ENCODE measurements at places on chromosomes 6 and 20.

GRCh38 chr6:152119831-152120230 lies 312.3 kb downstream of the ESR1 start:
- no peak for DNase-seq

- no peak for DNase-seq
Observed at GRCh38 chr20:41540459-41540858, 77.7 kb downstream of the CHD6 start.

DNA sequence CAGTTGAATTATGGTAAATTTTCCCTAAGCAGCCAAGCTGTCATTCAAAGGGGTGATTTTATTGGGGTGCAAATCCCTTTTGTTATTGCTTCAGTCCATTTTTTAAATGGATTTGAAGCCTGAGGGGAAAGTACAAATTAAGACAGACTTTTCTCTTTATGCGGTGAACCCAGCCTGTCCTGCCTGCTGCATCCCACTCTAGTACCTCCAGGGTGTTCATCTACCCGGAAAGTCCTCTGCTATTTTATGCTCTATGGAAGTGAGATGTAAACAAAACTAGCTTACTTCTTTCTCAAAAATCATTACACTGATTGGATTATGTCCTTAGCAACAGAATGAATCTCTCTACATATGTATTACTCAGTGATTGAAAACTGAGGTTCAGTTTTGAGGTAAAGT lies 1088.9 kb upstream of the CITED2 start:
- DNase-seq: no peak

GRCh38 chr20:60794674-60795073 lies 457.4 kb upstream of the CDH4 start:
- no peak for DNase-seq

GRCh38 chr6:137928286-137928685 lies 61.2 kb downstream of the TNFAIP3 start:
- DNase-seq: no peak

DNA sequence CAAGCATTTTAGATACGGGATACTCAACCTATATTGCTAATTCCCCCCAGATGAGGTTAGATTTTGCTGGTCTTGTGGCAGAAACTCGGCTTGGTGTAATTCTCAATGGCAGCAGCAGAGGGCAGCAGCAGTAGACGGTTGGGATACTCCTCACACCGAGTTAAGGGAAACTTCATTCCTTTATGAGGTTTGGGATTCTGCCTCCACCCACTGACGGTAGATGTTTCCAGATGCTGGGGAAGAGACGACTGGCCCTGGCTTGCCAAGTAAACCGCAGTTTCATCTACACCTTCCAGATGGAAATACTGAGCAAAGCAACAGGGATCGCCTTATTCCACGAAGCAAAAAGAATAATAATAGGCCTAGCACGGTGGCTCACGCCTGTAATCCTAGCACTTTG lies 8.2 kb upstream of the TBC1D7 start:
- DNase-seq: peak; percentile 90

GRCh38 chr6:87544474-87544735 lies 45.4 kb downstream of the RARS2 start:
- no peak for DNase-seq

- no peak for DNase-seq
Observed at GRCh38 chr6:38782616-38783015, 67.5 kb downstream of the DNAH8 start.

GRCh38 chr6:88890860-88891845 lies 72.3 kb downstream of the RNGTT start:
- DNase-seq: no peak

DNA sequence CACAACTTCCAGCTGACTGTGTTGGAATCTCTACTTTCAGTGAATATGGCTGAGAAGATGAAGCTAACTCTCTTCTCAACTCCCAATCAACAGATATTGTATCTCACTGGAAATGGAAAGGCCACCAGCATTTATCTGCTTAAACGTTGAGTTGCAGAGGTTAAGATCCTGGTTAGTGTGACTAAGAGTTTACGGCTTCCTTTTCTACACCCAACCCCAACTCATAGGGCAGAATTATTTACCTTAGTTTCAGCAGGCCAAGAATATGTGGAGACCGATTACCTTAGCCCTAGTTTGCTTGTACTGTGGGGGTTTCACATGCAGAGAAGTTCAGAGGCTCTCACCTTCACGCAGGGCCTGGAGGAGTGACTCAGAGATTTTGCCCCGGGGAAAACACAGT lies 1026.6 kb downstream of the EYS start:
- no peak for DNase-seq

DNA sequence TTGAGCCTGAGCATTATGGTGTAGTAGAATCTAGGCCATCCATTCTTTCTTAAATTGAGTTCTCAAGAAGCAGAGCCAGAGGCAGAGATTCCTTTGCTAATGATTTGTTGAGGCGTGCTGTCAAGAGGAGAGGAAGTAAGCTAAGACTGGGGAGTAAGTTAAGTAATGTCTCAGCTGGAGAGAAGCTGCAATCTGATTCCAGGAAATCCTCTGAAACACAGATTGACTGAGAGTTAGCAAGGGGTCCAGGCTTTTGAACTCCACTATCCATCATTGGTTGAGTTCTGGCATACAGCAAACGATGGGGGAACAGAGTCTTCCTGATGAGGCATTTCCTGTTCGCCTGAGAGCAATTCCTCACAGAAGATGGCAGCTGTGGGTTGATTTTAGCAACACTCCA lies 207.4 kb upstream of the RAB32 start:
- no peak for DNase-seq

DNA sequence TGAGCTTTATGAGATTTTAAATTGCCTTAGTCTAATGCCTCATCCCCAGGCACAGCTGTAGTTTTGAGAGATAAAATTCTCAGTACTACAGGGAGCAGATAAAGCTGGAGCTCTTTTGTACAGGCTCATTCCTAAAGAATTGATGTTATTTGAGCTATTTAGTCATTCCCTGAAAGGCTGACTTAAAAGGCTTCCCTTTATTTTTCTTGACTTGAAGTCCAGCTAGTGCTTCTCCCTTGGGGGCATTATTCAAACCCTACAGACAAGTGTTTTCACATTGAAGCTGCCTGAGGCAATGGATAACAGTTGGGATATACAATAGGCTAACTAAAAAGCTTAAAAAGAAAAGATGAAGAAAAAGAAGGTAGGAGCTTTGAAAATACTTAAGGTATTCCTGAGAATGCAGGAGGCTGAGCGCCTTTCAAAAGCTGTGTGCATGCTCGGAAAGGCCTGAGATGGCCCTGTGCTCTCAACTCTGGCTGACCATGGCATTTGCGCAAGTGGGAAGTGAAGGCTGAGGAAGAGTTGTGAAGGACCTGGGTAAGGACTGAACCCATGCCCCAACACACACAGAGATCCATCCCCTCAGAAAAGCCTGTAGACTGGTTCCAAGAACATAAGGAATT lies 315.1 kb downstream of the SMOC2 start:
- DNase-seq: no peak

DNA sequence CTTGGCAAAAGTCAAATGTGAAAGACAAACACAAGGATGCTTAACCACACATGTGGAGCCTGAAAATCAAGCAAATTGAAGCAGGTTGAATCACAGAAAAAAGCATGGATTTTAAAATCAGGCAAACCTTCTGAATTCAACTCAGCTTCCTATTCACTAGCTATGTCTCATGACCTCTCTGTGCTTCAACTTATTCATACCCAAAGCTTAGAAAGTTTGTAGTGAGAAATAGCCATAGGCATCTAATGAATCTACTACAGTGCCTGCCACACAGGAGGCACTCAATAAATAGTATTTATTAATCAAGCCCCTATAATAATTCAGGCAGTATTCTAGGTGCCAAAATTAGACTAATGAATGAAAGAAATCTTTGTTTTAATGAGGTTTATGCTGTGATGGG lies 112.2 kb upstream of the TNFAIP3 start:
- DNase-seq: no peak

GRCh38 chr6:162373192-162373591 lies 354.4 kb downstream of the PRKN start:
- DNase-seq: no peak

DNA sequence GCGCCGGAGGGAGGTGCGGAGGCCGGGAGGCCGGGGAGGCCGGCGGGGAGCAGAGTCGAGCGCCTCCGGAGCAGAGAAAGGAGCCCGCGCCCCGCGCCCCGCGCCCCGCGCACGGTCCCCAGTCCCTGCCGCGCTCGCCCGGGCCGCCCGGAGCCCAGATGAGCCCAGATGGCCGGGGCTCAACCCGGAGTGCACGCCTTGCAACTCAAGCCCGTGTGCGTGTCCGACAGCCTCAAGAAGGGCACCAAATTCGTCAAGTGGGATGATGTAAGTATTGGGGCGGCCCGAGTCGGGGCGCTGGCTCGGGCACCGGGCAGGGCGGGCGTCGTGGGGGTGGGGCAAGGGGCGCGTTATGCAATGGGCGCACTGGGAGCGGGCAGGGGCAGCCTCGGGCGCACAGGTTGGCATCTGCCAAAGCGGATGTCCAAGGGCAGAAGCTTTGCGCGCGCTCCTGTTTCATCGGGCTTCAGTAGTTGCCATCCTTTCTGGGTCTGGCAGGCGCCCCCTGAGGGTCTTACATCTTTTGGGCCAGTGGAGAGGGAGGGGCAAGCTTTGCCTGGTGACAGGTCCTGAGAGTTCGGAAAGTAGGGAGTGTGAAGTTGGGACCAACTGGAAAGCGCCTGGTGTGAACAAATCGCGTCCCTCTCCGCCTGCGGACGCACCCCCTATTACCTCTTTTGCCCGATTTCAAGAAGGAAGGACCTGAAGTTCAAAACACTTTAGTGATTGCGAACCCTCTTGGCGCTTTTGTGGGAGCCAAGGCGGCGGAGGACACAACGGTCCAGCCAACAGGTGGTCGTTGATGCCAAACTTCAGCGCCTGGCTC lies 631 bp downstream of the PLCB1 start:
- peak; percentile 65 for DNase-seq

GRCh38 chr20:3084283-3084985 lies at the start of gene AVP:
Gene AVP, minus strand, starts transcription at chr20:3084724. Its CDS starts 50 bp downstream, at chr20:3084674.
- no peak for DNase-seq

DNA sequence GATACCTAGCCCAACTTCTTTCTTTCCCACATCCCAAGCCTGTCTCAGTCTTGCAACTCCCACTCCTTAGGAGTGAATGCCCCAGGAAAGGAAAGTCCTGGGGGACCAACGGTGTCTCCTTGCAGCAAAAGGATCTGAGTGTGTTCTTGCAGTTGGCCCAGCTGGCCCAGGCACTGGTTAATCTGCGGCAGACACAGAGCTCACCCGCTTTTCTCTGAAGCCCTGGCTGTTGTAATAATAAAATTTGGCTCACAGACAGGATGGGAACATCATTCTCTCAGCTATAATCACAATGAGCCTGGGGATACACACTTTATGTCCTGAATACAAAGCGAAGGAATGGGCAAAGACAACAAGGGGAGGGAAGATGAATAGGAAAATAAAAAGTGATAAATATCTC lies 287.0 kb upstream of the PRND start:
- DNase-seq: no peak

GRCh38 chr6:107813555-107814194 lies 10.4 kb downstream of the SCML4 start:
- no peak for DNase-seq

DNA sequence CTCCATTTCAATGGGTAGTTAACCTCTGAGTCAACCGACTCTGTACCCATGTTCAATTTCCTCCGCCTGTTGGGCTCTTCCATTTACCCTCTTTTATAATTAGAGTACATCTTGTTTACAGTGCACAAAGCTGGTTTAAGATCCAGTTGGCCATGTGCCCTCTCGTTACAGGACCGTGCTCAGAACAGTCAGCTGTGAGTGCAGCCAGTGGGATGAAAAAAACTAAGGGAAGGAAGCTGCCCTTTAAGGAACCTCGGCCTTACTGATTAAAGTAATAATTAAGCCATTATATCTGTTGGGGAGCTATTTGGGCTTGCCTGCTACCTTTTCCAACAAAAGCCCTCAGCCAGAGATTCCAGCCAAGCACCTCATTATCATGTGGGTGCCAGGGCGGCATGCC lies 68.8 kb downstream of the TMEM170B start:
- no peak for DNase-seq

DNA sequence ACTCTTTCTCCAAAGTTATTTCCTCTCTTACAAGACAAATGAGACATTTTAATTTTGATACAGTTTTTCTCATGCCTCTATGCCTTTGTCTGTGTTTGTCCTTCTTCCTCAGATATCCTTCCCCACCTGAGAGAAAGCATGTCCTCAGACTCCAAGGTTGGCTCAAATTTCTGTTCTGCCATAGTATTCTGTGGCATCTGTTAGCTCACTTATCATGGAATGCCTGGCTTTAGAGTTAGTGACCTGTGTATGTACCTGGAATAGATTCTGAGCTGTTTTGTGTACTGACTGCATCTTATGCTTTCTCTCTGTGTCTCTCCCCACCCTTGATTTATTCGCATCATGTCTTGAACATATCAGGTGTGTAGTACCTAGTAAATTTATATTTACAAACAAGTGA lies 90.0 kb downstream of the CENPW start:
- DNase-seq: no peak

DNA sequence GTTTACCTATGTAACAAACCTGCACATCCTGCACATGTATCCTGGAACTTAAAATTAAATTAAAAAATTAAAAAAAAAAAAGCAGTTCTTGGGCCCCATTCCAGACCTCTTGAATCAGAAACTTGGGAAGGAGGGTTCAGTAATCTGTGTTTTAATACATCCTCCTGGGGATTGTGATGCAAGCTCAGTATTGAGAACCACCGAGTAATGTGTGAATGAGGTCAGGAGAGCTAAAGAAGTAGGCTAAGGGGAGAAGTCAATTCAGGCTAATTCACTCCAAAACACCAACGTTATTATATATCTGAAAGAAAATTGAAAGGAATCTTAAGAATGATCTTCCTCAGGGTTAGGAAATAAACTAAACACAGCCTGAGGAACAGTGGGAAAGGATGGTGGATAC lies 120.4 kb downstream of the RNF144B start:
- no peak for DNase-seq

GRCh38 chr6:28224131-28225055 lies 682 bp upstream of the ZSCAN9 start:
- no peak for DNase-seq

- DNase-seq: no peak
Observed at GRCh38 chr6:29451471-29452193, 5.2 kb downstream of the OR11A1 start.

DNA sequence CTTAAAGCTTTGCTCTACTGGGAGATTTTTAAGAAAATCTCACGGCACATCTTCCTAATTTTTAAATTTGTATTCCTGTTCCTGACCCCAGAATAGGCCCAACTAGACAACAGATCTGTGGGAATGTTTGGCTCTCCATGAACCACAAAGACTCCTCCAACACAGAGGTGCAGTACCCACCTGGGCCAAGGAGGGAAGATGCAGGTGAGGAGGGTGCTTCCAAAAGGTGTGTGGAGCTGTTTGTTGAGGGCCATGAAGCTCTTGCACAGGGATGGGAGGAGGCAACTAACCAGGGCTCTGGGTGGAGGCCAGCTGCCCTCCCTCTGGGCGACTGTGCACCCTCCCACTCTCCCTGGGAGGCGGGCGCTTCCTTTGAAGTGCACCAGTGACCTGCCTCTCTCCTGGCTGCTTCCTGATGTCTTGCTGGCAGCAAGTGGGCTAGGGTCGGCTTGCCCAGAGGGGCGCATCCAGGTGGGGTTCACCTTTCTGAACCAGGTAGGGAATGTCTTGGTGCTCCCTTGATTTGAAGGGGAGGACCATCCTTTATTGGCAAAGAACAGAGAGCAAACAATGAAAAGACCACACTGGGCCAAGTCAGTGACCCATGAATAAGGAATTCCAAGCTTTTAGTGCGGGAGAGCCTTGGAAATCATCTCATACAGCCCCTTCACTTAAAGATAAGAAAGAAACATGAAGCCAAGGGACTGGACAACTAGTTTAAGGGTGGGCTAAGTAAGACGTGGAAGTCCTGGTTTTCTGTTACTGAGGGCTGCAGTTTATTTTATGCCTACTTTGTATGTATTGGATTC lies 76.0 kb downstream of the ANKRD6 start:
- DNase-seq: no peak

- DNase-seq: no peak
Observed at GRCh38 chr6:133268621-133269020, 27.5 kb downstream of the EYA4 start.

Data from left hindlimb (tissue), 1 donor.